ENCODE measurements at places on chromosomes 6 and 20.

DNA sequence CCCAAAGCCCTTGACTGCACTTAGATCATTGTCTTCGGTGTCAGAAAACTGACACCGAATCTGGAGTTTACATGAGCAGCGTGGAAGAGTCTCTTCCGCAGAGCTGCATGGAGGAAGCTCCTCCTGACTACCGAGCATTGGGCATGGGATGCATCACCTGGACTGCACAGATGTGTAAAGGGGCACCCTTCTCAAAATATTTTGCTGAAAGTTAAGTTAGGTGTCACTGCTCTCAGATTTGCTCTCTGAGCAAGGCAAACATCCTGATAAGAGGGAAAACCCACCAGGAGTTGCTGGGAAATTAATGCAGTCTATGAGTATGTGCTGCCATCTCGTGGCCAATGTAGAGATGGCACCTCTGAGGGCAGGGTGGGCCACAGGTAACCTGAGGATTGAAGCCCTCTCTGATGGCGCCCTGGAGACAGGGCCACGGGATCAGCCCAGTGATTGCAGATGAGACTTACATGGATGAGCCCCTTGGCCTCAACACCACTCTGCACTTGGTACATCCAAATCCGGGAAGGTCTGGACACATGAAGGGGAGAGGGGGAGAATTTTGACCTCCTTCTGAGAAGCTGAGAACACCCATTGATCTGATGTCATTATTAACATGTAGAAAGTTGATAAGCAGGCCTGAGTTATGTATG is 129.9 kb downstream of the LPA start:
- DNase-seq, result peak; percentile 43

DNA sequence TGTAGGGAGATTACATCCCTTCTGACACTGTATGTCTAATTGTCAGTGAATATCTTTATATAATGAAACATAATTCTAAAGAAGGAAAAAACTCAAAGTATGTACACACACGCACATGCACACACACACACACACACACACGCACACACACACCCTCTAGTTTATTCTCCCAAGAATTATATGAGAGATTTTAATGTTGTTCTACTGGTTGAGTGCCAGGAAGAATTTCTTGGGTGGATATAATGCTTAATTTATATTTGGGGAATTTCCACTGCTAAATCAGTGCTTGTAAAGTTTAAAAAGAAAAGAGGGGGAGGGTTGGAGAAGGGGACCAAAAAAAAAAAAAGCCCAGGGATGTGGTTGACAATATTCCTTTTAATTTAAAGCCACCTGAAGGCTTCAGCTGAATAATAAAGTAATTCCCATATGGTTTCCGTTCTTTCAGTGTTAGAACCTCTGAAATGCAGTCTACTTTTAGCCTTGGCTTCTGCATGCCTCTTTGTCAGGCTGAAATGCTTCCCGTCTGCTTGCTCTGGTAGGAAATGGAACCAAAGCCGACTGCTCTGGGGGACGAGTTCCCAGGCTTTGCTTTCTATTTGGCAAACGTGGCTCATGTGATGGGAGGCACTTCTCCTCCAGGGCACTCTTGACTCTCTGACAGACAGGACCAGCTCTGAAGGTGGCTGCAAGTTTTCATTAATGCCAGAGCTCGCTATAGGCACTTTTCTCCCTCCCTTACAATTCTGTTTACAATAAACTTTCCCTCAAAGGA is 225.4 kb downstream of the PRL start:
- no peak for DNase-seq

DNA sequence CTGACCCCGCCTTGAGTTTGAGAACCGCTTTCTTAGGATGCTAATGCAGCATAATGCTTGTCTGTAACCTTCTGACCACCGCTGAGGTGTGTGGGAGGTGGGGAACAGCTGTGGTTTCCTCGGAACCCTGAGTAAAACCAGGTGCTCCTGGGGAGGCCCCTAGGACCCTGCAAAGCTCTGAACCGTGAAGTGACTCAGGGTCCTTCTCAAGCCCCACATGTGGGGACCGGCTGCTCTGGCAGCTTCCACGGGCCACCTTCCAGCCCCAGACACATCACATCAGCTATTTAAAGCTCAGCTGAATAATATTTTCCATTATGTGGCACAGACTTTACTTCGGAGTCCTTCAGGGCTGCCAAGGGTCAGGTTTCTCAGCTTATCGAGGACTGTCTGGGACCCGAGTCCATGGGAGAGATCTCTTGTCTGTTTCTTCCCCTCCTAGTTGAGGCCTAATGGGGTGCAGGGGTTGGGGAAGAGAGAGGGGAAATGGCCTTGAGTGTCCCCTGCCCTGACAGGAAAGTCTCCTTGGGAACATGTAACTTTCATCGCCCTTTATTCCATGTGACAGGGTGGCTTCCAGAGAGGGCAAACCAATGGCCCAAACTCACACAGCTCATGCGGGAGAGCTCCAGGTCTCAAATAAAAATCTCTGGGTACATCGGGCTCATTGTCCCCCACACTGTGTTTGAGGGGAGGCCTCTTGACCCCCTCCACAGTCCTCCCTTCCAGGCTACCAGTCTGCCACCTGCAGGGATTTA is 186.1 kb upstream of the SLC24A3 start:
- peak; percentile 58 for DNase-seq

GRCh38 chr6:47159763-47160162 is 117.6 kb upstream of the ADGRF1 start:
- no peak for DNase-seq

- no peak for DNase-seq
Observed at GRCh38 chr6:11412011-11412424, 125.5 kb upstream of the TMEM170B start.

- DNase-seq, result no peak
Observed at GRCh38 chr6:52420668-52421358, 671 bp downstream of the EFHC1 start.

DNA sequence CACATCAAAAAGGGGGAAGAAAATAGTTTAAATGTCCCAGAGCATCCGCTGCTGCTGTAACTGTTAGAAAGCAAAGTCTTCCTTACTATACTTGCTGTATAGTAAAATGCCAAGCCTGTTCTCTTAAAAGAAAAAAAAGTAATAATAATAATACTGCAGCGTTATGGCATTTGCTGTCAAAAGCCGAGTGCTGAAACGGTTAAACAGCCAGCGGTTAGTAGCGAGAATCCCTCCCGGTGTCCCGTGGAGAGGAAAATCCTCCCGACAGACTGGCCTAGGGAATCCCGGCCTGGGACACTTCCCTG is 19.5 kb upstream of the NFATC2 start:
- DNase-seq, result no peak

- no peak for DNase-seq
Observed at GRCh38 chr6:151060096-151060765, 179.5 kb upstream of the AKAP12 start.

DNA sequence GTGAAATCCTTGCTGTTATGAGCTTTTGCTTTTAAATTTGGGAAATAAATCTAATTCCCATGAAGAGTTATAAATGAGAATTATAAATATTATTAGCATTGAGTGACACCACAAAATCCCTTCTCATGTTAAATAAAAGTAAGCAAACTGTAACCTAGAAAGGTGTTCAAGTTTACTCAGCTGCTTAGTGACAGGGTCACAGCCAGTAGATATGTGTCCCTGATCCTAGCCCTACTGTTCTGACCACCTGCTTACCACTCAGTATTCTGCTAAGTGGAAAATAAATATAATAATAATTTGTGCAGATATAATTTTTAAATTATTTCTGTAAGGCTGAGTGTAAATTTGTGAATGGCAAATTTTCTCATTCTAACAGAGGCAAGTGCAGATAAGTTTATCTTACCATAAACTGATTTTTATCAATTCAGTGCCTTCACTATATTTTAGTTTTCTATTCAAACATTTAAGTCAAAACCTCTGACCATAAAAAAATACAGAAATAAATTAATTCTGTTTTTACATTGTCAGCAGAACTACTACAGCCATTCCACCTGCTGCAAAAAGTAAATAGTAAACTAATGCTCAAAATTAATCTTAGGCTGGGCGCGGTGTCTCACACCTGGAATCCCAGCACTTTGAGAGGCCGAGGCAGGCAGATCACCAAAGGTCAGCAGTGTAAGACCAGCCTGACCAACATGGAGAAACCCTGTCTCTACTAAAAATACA is 118.2 kb downstream of the TENT5A start:
- no peak for DNase-seq

GRCh38 chr6:147958683-147959082 is 384.0 kb upstream of the SASH1 start:
- no peak for DNase-seq

GRCh38 chr20:2610941-2611720 is 41.3 kb upstream of the NOP56 start:
- no peak for DNase-seq

GRCh38 chr6:35852994-35853393 is 47.8 kb downstream of the LHFPL5 start:
- no peak for DNase-seq

GRCh38 chr20:58531063-58531462 is 15.9 kb upstream of the APCDD1L start:
- no peak for DNase-seq

DNA sequence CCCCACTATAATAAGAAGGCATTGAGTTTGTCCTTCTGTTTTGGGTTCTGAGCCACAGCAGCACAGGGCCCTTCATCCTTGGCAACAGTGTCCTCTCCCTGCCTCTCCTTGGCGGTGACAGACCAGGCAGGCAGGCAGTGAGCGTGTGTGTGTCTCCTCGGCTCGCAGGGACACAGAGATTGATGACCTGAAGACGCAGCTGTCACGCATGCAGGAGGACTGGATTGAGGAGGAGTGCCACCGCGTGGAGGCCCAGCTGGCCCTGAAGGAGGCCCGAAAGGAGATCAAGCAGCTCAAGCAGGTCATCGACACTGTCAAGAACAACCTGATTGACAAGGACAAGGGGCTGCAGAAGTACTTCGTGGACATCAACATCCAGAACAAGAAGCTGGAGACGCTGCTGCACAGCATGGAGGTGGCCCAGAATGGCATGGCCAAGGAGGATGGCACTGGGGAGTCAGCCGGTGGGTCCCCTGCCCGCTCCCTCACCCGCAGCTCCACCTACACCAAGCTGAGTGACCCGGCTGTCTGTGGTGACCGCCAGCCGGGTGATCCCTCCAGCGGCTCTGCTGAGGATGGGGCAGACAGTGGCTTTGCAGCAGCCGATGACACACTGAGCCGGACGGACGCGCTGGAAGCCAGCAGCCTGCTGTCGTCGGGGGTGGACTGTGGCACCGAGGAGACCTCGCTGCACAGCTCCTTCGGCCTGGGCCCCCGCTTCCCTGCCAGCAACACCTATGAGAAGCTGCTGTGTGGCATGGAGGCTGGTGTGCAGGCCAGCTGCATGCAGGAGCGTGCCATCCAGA is 24.0 kb downstream of the SDCBP2 start:
- DNase-seq, result no peak

DNA sequence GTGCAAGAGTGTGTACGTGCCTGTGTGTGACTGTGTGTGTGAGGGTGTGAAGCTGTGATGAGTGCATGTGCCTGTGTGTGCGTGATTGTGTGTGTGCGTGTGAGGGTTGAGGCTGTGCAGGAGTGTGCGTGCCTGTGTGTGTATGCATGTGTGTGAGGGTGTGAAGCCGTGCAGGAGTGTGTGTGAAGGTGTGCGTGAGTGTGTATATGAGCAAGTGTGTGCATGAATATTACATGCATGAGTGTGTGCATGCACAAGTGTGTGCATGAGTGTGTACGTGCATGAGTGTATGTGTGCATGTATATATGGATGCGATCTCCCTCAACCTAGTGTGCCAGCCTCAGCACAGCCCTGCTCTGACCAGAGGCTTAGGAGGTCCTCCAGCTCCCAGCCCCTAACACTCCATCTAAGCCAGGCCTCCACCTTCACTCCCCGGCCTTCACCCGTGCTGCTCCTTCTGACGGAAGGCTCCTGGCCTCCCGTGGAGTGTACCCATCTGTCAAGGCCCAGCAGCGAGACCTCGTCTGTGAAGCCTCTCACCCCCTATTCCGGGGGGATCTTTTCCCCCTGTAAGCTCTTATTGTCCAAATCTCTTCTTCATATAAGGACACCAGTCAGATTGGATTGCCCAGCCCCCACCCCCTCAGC is 19.9 kb upstream of the PHACTR3 start:
- no peak for DNase-seq

- DNase-seq, result no peak
Observed at GRCh38 chr20:18988701-18989100, 175.1 kb downstream of the SCP2D1 start.

DNA sequence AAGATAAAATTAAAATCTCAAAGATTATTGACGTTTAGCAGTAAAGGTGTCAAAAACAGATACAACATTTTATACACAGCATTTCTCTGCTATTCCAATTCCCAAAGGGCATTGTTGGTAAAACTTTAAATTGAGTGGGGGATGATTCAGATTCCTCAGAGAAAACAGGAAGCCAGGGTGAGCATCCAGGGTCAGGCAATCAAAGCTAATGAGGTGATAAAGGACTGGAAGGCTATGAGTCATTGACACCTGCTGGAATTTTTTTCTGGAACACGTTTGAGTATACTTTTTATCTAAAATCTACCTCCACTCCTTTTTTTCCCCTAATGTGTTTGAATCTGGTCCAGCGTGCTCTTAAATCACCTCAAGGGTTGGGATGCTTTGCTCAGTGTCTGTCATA is 52.2 kb downstream of the FKBP1C start:
- no peak for DNase-seq

- DNase-seq, result no peak
Observed at GRCh38 chr6:128333581-128334223, 186.7 kb downstream of the PTPRK start.

- DNase-seq, result no peak
Observed at GRCh38 chr20:59044295-59044694, 1.7 kb upstream of the PRELID3B start.

GRCh38 chr6:139967497-139967896 is 593.0 kb upstream of the CITED2 start:
- DNase-seq, result no peak

GRCh38 chr6:108685970-108686369 is 125.3 kb downstream of the FOXO3 start:
- DNase-seq, result no peak

DNA sequence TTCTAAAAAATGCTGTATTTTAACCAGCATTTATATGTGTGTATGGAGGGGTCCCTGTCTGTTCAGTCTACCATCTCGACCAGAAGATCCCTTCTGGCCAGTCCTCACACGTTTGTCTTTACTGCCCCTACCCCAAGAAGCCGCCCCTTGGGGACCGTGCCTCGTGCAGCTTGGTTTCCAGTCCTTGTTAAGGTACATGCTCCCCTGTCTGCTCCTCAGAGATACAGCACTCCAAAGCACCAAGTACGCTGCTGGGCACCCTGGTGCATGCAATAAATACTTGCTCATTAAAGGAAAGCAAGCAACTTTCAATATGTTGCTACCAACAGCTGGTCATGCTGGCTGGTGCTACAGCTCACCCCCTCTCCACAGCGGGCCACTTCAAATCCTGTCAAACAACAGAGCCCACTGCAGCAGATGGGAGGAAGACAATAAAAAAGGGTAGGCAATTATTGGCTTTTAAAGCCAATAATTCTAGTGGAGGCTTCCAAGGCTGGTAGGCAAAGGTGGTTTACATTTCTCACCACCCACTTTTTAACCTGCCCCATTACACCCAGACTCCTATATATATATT is 61.6 kb downstream of the PSMG4 start:
- DNase-seq, result no peak

GRCh38 chr6:31438222-31438621 is 34.8 kb downstream of the MICA start:
- no peak for DNase-seq

Measured in GM13977 (cell line).